ENCODE measurements at places on chromosomes 11 and 22. TPM values are rescaled to one million over a fixed set of nuclear protein-coding genes. Genes with fewer than 3 reads are reported as not detected.

DNA sequence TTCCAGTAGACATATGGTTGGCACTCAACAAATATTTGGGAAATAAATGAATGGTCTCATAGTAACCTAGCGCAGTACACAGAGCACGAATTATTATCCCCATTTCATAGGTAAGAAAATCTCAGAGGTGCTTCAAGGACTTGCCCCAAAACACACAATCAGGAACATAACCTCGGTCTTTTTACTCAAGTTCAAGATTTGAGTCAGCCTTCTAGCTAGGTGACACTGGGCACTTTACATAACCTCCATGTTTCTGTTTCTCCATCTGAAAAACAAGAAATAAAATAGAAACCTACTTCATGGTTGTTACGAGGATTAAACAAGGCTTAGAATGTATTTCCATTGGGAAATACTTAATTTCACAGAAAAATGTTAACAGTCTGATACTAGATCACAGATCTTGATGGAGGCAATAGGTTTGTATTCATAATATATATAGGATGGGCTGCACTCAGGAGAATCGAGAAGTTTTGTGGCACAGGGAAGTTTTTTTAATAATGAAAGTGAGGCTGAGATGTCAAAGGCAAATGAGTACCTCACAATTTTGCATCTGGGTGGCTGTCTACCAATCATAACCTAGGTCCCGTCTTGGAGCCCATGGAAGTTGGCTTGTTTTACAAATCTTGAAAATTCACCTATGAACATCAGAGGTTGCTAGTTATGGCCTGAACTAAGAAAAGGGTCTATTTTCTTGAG is 147.4 kb upstream of the ZC3H12C start:
- H3K4me1 ChIP-seq, result peaks cover 3% of the 10 kb centered on the region
- no peak overlapping the region for H3K27ac ChIP-seq
- DNase-seq, result no peak
- no peaks in the 10 kb centered on the region for H3K36me3 ChIP-seq
- no peak overlapping the region for H3K4me3 ChIP-seq

DNA sequence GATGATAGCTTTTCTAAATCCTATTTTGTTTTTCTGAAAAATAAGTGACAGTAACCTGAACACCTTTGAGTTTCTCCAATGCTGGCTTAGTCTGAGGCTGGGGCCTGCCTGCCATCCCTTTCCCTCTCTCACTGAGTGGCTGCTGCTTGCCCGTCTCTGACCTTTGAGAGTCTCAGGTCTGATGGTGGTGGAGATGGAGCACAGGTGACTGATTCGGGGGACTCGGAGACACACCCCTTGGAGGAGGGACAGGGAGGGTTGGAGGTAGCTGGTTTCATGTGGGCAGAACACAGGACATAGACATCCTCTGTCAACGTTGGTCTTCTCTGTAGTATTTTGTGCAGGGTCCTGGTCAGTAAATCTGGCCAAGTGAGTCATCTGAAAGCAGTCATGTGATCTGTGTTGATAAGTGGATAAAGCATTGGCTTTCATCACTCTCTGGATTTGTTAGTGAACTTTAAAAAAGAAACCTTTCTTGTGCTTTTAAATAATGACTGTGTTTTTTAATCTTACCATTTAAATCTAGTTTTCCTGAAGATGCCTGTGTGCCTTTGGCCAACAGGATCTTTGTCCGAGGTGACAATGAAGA is 47.1 kb upstream of the CLDN5 start:
- peaks cover 3% of the 10 kb centered on the region for H3K27me3 ChIP-seq
- H3K4me1 ChIP-seq, result peaks cover 12% of the 10 kb centered on the region
- DNase-seq, result peak; percentile 63
- no peak overlapping the region for H3K27ac ChIP-seq
- no peaks in the 10 kb centered on the region for H3K36me3 ChIP-seq

GRCh38 chr22:43304831-43305590 is 38.2 kb downstream of the SCUBE1 start:
- H3K27ac ChIP-seq, result no peak overlapping the region
- no peak overlapping the region for H3K4me3 ChIP-seq
- no peaks in the 10 kb centered on the region for H3K36me3 ChIP-seq
- no peak for DNase-seq

DNA sequence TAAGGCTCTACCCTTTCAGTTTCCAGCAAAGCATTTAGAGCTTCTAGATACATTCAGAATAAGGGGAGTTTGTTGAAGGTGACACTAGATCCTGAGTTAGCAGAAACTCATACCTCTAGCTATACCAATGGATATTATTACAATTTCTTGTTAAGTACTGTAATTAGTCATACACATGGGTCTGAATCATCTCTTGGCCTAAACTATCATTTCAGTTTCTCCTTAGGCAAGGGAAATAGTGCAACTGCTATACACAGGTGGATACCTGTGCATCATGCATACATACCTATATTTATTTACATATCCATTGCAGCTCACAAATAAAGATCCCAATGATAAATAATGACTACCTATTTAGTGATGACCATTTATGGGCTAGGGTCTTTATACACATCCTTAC is 45.1 kb upstream of the PAX6 start:
- H3K27me3 ChIP-seq, result peaks cover 1% of the 10 kb centered on the region
- no peak overlapping the region for H3K27ac ChIP-seq
- no peaks in the 10 kb centered on the region for H3K4me1 ChIP-seq
- H3K36me3 ChIP-seq, result no peaks in the 10 kb centered on the region

GRCh38 chr22:22855617-22856308 is 31.9 kb upstream of the IGLL5 start:
- no peak overlapping the region for H3K4me3 ChIP-seq
- no peak for DNase-seq
- H3K27ac ChIP-seq, result no peak overlapping the region
- no peaks in the 10 kb centered on the region for H3K4me1 ChIP-seq
- no peaks in the 10 kb centered on the region for H3K36me3 ChIP-seq
- H3K27me3 ChIP-seq, result peaks cover 10% of the 10 kb centered on the region

DNA sequence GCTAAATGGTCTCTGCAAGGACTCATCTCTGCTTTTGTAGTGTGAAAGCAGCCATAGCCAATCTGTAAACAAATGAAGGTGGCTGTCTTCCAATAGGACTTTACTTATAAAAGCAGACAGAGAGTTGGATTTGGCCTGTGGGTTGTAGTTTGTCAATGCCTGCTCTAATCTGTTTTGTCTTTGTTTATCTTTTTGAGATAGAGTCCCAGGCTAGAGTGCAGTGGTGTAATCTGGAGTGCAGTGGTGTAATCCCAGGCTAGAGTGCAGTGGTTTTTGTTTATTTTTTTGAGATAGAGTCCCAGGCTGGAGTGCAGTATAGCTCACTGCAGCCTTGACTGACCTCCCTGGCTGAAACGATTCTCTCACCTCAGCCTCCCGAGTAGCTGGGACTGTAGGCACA is 8.6 kb downstream of the PPP6R3 start:
- peaks cover 19% of the 10 kb centered on the region for H3K4me1 ChIP-seq
- H3K4me3 ChIP-seq, result no peak overlapping the region
- H3K27me3 ChIP-seq, result no peaks in the 10 kb centered on the region
- peaks cover 8% of the 10 kb centered on the region for H3K36me3 ChIP-seq

- H3K36me3 ChIP-seq, result no peaks in the 10 kb centered on the region
- no peak overlapping the region for H3K4me3 ChIP-seq
- no peak for DNase-seq
- H3K4me1 ChIP-seq, result no peaks in the 10 kb centered on the region
- H3K27ac ChIP-seq, result no peak overlapping the region
- no peaks in the 10 kb centered on the region for H3K27me3 ChIP-seq
These were observed 5.4 kb upstream of the OR52L1 start for GRCh38 chr11:5992150-5992549.

GRCh38 chr11:40722179-40722795 is 737.2 kb downstream of the LRRC4C start:
- DNase-seq, result peak; percentile 0
- no peaks in the 10 kb centered on the region for H3K36me3 ChIP-seq
- H3K27ac ChIP-seq, result no peak overlapping the region
- H3K27me3 ChIP-seq, result no peaks in the 10 kb centered on the region
- H3K4me3 ChIP-seq, result no peak overlapping the region

GRCh38 chr11:77211594-77212251 is 83.7 kb downstream of the MYO7A start:
- H3K27me3 ChIP-seq, result peaks cover 18% of the 10 kb centered on the region
- no peak for DNase-seq
- no peak overlapping the region for H3K27ac ChIP-seq
- no peak overlapping the region for H3K4me3 ChIP-seq

- H3K36me3 ChIP-seq, result no peaks in the 10 kb centered on the region
- peak; percentile 40 for DNase-seq
These were observed at the start of gene OR51T1 for GRCh38 chr11:4881860-4882500. TSS of gene OR51T1 (plus strand) at chr11:4881900. CDS start at chr11:4881900, 0 bp downstream.

DNA sequence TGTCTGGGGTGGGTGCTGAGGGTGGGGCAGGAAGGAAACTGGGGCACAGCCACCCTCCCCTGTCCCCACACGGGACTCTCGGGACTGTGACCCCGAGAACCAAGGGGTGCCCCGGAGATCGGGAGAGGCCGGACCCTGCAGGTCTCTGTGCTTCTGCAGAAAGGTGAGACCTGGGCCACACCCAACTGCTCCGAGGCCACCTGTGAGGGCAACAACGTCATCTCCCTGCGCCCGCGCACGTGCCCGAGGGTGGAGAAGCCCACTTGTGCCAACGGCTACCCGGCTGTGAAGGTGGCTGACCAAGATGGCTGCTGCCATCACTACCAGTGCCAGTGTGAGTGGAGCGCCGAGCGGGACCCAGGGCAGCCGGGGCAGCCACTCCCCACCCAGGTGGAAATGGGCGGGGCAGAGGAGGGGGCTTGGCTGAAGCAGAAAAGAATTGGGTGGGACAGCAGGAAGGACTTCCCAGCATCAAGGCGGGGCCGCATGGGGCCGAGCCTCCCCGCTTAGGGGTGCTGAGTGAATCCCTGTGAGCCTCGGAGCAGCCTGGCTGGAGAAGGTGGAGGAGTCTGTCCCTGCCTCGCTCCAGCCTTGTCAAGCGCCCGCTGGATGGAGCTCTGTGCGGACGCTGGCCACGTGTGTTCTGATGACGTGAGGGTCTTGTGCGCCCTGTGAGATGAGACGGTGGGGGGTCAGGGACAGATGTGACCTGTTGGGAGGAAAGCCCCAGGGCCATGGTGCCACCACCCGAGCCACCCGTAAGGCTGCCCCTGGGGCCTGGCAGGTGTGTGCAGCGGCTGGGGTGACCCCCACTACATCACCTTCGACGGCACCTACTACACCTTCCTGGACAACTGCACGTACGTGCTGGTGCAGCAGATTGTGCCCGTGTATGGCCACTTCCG is 29.3 kb upstream of the MUC5B start:
- H3K36me3 ChIP-seq, result no peaks in the 10 kb centered on the region
- no peak overlapping the region for H3K4me3 ChIP-seq
- no peak overlapping the region for H3K27ac ChIP-seq
- no peaks in the 10 kb centered on the region for H3K27me3 ChIP-seq
- no peak for DNase-seq
- H3K4me1 ChIP-seq, result no peaks in the 10 kb centered on the region

GRCh38 chr11:102552447-102553194 is 22.1 kb upstream of the MMP7 start:
- DNase-seq, result peak; percentile 65
- no peak overlapping the region for H3K27ac ChIP-seq
- H3K4me3 ChIP-seq, result no peak overlapping the region

DNA sequence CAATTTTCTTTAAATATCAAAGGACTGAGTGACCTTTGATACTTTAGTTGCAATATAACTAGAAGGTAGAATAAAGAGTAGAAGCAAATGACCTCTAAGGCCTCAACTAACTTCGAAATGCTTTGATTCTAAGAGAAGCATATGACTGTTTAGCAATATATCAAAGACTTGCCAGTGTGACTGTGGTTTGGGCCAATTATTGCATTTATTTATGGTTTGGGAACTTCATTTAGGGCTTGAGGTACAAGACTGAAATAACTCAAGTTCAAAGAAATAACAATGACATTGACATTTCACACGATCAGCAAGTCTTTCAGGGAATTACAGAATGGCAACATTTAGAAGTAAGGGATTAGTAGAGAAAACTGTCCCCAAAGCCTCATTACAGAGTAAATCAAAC is 709.7 kb upstream of the LRRC4C start:
- H3K27me3 ChIP-seq, result no peaks in the 10 kb centered on the region
- H3K36me3 ChIP-seq, result no peaks in the 10 kb centered on the region
- DNase-seq, result no peak
- no peak overlapping the region for H3K4me3 ChIP-seq
- H3K27ac ChIP-seq, result no peak overlapping the region

DNA sequence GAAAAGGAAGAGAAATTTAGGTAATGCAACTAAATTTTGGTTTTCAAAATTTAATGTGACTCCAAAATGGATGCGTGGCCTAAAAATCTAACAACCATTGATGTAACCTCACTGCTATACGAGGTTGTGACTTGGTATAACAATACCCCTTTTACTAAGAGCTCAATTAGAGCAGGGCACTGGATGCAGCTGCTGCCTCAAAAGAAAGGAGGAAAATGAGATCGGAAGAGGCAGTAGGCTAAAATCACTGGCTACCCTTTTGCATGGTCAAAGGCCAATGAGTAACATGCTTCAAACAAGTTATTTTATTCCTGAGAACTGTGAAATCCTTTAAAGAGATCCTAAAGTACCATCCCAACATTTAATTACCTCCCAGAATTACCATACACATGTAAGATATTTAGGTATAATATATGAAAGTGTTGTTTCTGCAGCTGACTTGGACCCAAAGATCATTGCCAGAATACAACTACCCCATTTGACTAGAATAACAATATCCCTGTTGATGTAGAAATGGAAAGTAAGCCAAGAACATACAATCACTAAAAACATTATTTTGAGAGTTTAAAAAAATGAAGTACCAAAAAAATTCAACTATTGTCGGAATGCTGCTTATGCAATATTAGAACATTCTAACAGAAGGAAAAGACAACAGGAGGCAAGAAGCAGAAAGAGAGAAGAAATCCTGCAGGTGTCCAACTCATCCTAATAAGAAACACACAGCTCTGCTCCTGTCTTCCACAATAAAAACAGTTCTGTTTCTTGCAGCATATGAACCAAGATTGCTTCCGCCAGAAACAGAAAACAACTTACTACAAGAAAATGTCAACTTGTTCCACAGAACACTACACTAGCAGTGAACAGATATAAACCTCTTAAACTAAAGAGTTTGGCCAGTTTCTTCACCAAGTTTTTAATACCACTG is 15.0 kb downstream of the SIK3 start:
- no peak overlapping the region for H3K27ac ChIP-seq
- DNase-seq, result no peak
- no peaks in the 10 kb centered on the region for H3K27me3 ChIP-seq
- no peak overlapping the region for H3K4me3 ChIP-seq
- no peaks in the 10 kb centered on the region for H3K36me3 ChIP-seq

GRCh38 chr11:71440021-71440755 is 8.0 kb downstream of the DHCR7 start:
- DNase-seq, result no peak
- no peak overlapping the region for H3K27ac ChIP-seq
- H3K4me3 ChIP-seq, result no peak overlapping the region
- H3K36me3 ChIP-seq, result peaks cover 29% of the 10 kb centered on the region
- no peaks in the 10 kb centered on the region for H3K4me1 ChIP-seq

The ATXN10 gene
- total RNA-seq, result 119 TPM

The MS4A3 gene
- total RNA-seq, result not detected

The MB gene
- not detected for total RNA-seq

The ALX4 gene
- not detected for total RNA-seq

The ESAM gene
- total RNA-seq, result under 0.01 TPM

The DERL3 gene
- total RNA-seq, result 0.18 TPM

The FREY1 gene
- total RNA-seq, result not detected

The ADAMTS8 gene
- total RNA-seq, result under 0.01 TPM

The TUT1 gene
- 4.3 TPM for total RNA-seq

The BRSK2 gene
- under 0.01 TPM for total RNA-seq

The CLDN5 gene
- under 0.01 TPM for total RNA-seq

The P2RX6 gene
- 0.56 TPM for total RNA-seq

The MMP7 gene
- total RNA-seq, result not detected

All from IMR-90 (cell line).